ENCODE measurements at places on chromosomes 12 and 14.

GRCh38 chr12:46674129-46674528 lies 151.7 kb downstream of the SLC38A4 start:
- no peaks in the 10 kb centered on the region for H3K4me1 ChIP-seq
- no peak overlapping the region for H3K27ac ChIP-seq
- no peaks in the 10 kb centered on the region for H3K36me3 ChIP-seq
- DNase-seq = no peak

DNA sequence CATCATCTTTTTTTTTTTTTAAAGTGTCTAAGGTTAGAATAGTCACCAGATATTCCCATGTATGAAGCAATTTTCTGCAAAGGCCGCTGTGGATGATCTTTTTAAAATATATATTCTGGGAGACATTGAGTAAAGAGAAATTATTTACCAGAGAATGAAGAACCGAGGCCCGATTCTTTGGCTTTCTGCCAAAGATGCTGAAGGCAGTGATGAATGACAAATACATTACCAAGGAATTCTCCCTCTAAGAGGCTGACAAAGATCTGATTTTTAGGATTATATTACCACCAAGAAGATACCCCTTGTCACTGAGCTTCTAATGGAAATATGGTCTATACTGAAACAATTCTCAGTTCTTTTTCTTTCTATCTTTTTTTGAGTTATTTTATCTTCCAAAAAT lies 336.8 kb downstream of the NAV3 start:
- no peak overlapping the region for H3K27ac ChIP-seq
- no peaks in the 10 kb centered on the region for H3K4me1 ChIP-seq
- H3K27me3 ChIP-seq = no peaks in the 10 kb centered on the region
- H3K4me3 ChIP-seq = no peak overlapping the region
- no peaks in the 10 kb centered on the region for H3K36me3 ChIP-seq

- no peak overlapping the region for H3K27ac ChIP-seq
- H3K4me3 ChIP-seq = no peak overlapping the region
- no peaks in the 10 kb centered on the region for H3K27me3 ChIP-seq
These were observed 467.4 kb downstream of the TMEM121 start for GRCh38 chr14:105993814-105994213.

GRCh38 chr12:62642486-62642885 lies 175.9 kb downstream of the MON2 start:
- H3K27me3 ChIP-seq = peaks cover 8% of the 10 kb centered on the region
- peaks cover 6% of the 10 kb centered on the region for H3K4me1 ChIP-seq
- H3K4me3 ChIP-seq = no peak overlapping the region
- no peak overlapping the region for H3K27ac ChIP-seq
- no peaks in the 10 kb centered on the region for H3K36me3 ChIP-seq

DNA sequence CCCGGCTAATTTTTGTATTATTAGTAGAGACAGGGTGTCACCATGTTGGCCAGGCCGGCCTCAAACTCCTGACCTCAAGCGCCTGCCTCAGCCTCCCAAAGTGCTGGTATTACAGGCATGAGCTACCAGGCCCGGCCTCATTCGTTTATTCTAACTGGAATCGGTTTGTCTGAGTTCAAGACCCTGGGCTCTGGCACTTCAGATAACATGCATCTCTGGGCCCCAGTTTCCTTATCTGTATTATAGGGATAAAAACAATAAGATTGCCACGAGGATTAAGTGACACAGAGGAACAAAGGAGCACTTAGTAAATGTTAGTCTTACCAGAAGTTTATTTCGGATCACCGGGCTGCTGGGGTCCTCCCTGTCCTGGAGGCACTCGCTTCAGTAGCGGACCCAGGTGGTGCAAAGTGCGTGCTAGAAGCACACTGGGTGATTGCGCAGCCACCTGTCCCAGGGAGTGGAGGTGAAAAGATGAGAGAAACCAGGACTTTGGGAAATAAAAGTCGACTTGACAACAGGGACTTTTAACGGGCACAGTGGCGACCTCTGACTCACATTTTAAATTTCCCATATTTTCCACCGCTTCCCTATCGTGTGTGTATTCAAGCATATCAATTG lies 37.5 kb downstream of the ACACB start:
- peaks cover 24% of the 10 kb centered on the region for H3K4me1 ChIP-seq
- DNase-seq = no peak
- no peaks in the 10 kb centered on the region for H3K36me3 ChIP-seq
- H3K27ac ChIP-seq = no peak overlapping the region
- H3K4me3 ChIP-seq = peak overlapping the region; percentile 95

DNA sequence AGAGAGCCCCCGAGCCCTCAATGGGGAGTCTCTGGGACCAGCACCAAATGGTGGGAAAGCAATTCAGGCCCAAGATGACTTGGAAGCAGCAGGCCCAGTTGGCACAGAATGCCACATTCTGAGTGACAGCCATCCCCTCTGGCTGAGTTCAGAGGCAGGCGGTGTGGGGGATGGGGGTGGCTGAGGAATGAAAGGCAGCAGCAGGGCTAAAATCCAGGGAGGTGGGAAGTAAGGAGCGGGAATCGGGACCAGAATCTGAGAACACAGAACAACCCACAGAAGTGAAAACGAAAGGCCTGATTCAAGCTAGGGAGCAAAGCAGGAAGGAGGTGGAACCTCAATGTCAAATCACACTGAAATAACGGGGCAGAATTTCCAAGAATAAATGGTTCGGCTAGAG lies 171.2 kb downstream of the CALM1 start:
- H3K27ac ChIP-seq = no peak overlapping the region
- no peaks in the 10 kb centered on the region for H3K4me1 ChIP-seq
- DNase-seq = no peak
- H3K27me3 ChIP-seq = no peaks in the 10 kb centered on the region
- no peaks in the 10 kb centered on the region for H3K36me3 ChIP-seq
- H3K4me3 ChIP-seq = no peak overlapping the region

- H3K27ac ChIP-seq = no peak overlapping the region
- H3K36me3 ChIP-seq = no peaks in the 10 kb centered on the region
- no peaks in the 10 kb centered on the region for H3K4me1 ChIP-seq
These were observed 33.7 kb downstream of the PRKD1 start for GRCh38 chr14:29893989-29894388.

DNA sequence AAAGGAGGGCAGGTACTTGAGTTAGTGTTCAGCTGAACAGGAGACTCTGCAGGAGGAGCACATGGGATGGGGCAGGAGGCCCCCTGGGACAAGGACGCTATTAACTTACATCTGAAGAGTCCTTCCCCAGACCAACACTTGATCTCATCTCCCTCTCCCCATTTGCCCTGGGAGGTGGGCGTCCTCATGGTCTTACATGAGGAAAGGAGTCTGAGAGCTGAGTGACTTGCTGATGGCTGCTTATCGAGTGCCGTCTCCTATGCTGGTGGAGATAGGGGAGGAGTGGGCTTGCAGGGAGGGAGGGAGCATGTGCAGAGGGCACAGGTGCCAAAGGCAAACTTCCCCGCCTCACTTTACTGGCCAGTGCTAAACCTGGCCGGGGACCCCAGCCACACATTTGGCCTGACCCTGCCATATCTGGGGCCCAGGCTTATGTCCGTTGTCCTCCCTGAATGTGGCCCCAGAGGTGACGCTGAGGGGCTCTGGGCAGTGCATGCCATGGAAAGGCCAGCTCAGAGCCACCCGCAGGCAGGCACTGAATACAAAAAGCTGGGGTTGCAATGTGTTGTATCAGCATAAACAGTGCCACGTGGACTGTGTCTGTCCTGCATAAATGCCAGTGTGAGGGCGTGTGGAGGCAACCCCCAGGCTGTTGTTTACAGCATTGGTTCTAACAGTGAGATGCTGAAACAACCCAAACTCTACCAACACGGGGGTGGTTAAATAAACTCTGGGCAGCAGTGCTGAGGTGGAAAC lies 29.4 kb downstream of the FAIM2 start:
- no peaks in the 10 kb centered on the region for H3K4me1 ChIP-seq
- no peak overlapping the region for H3K4me3 ChIP-seq
- no peak overlapping the region for H3K27ac ChIP-seq

- no peaks in the 10 kb centered on the region for H3K36me3 ChIP-seq
- peaks cover 3% of the 10 kb centered on the region for H3K4me1 ChIP-seq
- peaks cover 3% of the 10 kb centered on the region for H3K27me3 ChIP-seq
- no peak overlapping the region for H3K4me3 ChIP-seq
- DNase-seq = no peak
These were observed 217.6 kb downstream of the EFCAB11 start for GRCh38 chr14:89736881-89737280.

DNA sequence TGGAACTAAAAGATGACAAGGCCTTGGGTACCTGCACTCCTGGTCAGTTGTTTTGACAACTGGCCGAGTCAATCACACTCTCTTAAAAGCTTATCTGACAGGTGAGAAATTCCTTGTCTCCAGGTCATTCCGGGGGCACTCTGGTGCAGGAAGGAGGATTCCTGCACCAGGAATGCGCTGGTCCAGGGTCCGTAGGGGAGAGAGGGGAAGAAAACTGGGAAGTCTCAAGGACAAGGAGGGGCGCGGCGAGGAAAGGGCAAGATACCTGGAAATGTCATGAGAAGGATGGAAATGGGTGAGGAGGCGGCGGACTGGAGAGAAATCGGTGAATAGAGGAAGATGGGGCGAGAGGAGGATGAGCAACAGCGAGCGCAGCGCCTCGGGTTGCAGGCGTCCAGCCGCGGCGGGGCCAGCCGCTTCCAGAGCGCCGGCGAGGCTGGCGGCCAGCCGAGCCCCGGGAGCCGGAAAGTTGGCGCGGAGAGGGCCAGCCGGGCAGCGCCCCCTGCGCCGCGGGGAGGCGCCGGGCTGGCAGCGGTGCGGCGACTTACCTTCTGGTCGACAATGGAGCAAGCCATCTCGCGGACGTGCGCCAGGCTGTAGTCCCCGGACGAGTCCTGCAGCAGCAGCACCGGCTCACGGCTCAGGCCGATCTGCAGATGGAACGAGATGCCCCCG lies 809 bp downstream of the PRKD1 start:
- H3K27ac ChIP-seq = peak overlapping the region; percentile 15
- peak; percentile 32 for DNase-seq
- H3K4me3 ChIP-seq = peak overlapping the region; percentile 82
- peaks cover 2% of the 10 kb centered on the region for H3K36me3 ChIP-seq
- H3K27me3 ChIP-seq = peaks cover 18% of the 10 kb centered on the region
- H3K4me1 ChIP-seq = peaks cover 8% of the 10 kb centered on the region

- H3K36me3 ChIP-seq = no peaks in the 10 kb centered on the region
These were observed 196.5 kb downstream of the NUAK1 start for GRCh38 chr12:105942281-105942680.

DNA sequence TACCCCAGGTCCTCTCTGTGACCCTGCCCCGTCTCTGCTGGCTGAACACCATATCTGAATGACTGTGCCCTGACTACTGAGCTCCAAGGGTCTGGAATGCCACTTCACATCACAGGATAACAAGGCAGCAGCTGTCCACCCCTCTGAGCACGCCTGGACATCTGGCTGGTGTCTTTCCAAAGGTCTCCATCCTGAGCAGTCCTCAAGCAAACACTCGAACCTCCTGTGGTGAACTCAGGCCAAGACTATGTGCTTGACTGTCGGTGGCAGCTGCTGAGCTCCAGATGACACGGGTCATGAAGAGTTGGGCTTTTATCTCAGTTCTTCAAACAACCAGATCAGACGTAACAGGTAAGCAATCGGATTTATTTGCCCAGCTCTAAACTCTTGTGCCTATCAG lies 117.2 kb upstream of the BCL2L14 start:
- H3K4me3 ChIP-seq = no peak overlapping the region
- no peak overlapping the region for H3K27ac ChIP-seq
- no peaks in the 10 kb centered on the region for H3K36me3 ChIP-seq

GRCh38 chr12:86414201-86414600 lies 158.0 kb upstream of the MGAT4C start:
- no peaks in the 10 kb centered on the region for H3K27me3 ChIP-seq
- H3K27ac ChIP-seq = no peak overlapping the region
- no peak overlapping the region for H3K4me3 ChIP-seq

DNA sequence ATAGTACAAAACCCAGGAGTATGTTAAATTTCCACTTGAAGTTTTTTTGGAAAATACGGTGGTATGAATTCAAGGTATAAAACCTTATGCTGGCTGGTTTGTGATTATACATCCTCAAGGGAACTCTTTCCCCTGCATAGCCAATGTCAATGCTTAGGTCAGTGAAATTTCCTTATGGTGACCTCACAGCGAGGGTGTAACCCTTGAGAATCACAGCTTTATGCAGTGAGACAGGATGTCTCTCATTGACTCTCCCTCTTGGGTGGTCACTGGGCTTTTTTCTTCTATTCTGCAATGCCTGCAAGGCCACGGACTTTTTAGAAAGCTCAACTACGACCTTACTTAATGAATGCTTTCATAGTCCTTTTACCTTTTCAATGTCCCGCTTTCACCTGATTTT lies 64.4 kb downstream of the TMTC1 start:
- DNase-seq = no peak
- H3K36me3 ChIP-seq = no peaks in the 10 kb centered on the region
- H3K4me3 ChIP-seq = no peak overlapping the region
- no peaks in the 10 kb centered on the region for H3K4me1 ChIP-seq
- no peaks in the 10 kb centered on the region for H3K27me3 ChIP-seq

DNA sequence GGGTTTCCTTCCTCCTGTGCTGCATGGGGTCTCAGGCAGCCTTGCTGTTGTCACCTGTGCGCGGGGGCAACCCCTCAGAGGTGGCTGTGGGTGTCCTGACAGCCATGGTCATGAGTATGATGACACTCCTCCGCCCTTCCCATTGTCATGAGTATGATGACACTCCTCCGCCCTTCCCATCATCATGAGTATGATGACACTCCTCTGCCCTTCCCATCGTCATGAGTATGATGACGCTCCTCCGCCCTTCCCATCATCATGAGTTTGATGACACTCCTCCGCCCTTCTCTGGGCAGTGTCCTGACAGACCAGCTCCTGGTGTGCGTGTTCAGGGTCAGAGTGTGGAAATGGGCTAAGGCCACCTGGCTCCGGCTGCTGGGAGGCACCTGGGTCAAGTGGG lies 40.0 kb downstream of the FBRSL1 start:
- no peaks in the 10 kb centered on the region for H3K27me3 ChIP-seq
- H3K4me1 ChIP-seq = no peaks in the 10 kb centered on the region
- no peak overlapping the region for H3K4me3 ChIP-seq
- H3K36me3 ChIP-seq = peaks cover 5% of the 10 kb centered on the region
- DNase-seq = no peak

DNA sequence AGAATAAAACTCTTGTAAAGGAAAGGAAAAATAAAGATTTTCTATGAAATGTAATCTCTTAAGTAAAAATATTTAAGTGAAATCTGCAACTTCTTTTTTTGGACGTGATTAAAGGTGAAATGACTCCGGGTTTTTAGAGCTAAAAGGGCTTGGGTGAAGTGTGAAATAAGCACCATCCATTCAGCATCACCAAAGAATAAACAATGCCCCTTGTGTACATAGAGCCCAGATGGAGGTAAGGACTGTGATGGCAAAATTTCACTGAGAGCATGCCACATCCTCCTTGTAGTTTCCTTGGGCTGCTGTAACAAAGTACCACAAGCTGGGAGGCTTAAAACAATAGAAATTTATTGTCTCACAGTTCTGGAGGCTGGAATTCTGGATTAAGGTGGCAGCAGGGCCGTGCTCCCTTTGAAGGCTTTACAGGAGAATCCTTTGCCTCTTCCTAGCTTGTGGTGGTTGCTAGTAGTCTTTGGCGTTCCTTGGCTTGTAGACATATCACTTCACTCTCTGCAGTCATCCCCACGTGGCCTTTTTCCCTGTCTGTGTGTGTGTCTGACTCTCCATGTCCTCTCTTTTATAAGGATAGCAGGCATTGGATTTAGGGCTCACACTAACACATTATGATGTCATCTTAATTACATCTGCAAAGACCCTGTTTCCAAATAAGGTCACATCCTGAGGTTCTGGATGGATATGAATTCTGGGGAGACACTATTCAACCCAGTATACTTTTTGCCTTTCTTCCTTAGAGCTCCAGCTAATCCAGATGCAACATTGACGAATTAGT lies 24.2 kb downstream of the ZNF664 start:
- H3K27me3 ChIP-seq = no peaks in the 10 kb centered on the region
- peaks cover 45% of the 10 kb centered on the region for H3K36me3 ChIP-seq
- DNase-seq = no peak
- H3K27ac ChIP-seq = no peak overlapping the region
